ENCODE measurements at places on chromosomes 2 and 18.

- H3K4me1 ChIP-seq, result no peaks in the 10 kb centered on the region
- no peak overlapping the region for H3K4me3 ChIP-seq
- no peak overlapping the region for H3K27ac ChIP-seq
- no peaks in the 10 kb centered on the region for H3K27me3 ChIP-seq
Measured at GRCh38 chr2:4174796-4175195, 471.4 kb downstream of the DCDC2C start.

GRCh38 chr2:28583899-28584553 is 88.2 kb downstream of the PLB1 start:
- H3K36me3 ChIP-seq, result no peaks in the 10 kb centered on the region
- H3K27ac ChIP-seq, result peak overlapping the region; percentile 84
- peaks cover 17% of the 10 kb centered on the region for H3K4me1 ChIP-seq
- peak overlapping the region; percentile 22 for H3K4me3 ChIP-seq
- no peaks in the 10 kb centered on the region for H3K27me3 ChIP-seq
- DNase-seq, result peak; percentile 80

GRCh38 chr2:237660381-237660900 is 33.1 kb downstream of the LRRFIP1 start:
- DNase-seq, result no peak
- no peak overlapping the region for H3K27ac ChIP-seq
- H3K27me3 ChIP-seq, result no peaks in the 10 kb centered on the region

- no peaks in the 10 kb centered on the region for H3K4me1 ChIP-seq
- H3K36me3 ChIP-seq, result no peaks in the 10 kb centered on the region
- no peak for DNase-seq
- H3K27me3 ChIP-seq, result no peaks in the 10 kb centered on the region
- H3K27ac ChIP-seq, result no peak overlapping the region
- no peak overlapping the region for H3K4me3 ChIP-seq
Measured at GRCh38 chr18:37544217-37544616, 21.4 kb downstream of the CELF4 start.

DNA sequence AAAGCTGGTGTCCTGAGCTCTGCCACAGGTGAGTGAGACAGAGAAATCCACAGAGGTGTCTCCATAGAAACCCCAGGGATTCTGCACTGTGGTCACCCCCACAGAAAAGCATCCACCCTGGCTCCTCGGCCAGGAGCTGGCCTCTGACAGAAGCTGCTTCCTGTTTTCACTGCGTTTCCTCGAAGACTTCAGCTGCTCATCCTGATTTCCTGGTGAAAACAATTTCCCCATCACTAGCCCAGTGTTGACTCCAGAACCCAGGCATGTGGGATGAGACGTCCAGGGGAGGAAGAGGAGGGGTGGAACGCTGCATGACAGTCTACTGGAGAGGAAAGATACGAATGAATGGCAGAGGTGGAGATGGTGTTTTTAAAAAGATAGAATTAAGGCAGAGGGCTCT is 60.3 kb upstream of the GPR45 start:
- DNase-seq, result no peak
- no peak overlapping the region for H3K4me3 ChIP-seq
- no peaks in the 10 kb centered on the region for H3K36me3 ChIP-seq
